ENCODE measurements at places on chromosomes 2 and 18.

DNA sequence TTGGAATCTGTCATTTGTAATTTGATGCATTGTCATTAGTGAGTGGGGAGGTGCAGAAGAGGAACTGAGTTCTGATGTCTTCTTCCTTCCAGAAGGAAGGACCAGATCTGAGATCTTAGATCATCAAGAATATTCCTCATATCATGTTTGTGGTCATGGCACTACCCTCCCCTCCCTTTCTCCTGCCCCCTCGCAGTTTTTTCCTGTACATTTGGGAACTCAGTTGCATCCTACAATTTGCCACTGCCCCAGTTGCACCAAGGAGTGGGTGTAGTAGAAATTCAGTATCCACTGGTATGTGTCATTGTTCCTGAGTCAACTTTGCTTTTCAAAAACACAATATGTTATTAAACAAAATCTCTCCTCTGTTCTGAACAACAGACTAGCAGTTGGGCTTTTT, 26.6 kb upstream of the ACVR1 start:
- no peak for DNase-seq

DNA sequence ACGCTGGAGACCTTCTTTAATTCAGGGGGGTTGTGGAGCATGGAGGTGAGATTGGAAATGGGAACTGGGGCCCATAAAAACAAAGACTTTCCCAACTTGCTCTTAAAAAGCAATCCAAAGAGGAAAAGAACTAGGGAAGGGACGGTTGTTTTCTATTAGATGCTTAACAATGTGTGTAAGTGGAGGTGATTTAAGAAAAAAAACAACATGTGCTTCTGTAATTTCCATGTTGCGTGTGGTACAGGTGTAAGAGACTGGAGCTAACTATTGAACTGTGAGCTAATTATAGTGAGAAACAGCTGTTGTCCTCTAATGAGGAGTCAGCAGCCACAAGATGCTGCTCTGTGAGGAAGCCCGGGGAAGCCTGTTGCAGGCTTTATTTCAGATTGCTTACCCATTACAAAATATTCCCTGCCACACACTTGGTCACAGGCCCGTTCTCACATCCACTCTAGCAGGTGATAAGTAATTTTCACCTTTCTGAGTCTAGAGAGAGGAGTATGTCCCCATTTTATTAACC, 280.6 kb upstream of the PARD3B start:
- DNase-seq = no peak

DNA sequence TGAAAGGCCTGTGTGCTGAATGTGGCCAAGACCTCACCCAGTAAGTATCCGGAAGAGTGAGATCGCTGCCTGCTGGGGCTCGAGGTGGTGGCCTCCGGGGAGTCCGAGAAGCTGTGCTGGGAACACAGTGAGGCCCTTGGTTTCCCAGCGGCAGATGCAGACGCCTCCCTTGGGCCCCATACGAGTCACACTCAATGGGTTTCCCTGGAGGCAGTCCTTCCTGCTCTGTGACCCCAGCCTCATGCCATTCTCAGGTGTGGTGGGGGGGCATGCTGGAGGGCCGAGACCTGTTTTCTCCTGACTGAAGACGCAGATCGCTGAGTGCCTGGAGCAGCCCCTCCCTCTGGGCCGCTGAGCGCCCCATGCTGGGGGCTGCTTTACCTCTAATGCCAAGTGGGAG, 15.7 kb downstream of the CTDP1 start:
- no peak for DNase-seq

DNA sequence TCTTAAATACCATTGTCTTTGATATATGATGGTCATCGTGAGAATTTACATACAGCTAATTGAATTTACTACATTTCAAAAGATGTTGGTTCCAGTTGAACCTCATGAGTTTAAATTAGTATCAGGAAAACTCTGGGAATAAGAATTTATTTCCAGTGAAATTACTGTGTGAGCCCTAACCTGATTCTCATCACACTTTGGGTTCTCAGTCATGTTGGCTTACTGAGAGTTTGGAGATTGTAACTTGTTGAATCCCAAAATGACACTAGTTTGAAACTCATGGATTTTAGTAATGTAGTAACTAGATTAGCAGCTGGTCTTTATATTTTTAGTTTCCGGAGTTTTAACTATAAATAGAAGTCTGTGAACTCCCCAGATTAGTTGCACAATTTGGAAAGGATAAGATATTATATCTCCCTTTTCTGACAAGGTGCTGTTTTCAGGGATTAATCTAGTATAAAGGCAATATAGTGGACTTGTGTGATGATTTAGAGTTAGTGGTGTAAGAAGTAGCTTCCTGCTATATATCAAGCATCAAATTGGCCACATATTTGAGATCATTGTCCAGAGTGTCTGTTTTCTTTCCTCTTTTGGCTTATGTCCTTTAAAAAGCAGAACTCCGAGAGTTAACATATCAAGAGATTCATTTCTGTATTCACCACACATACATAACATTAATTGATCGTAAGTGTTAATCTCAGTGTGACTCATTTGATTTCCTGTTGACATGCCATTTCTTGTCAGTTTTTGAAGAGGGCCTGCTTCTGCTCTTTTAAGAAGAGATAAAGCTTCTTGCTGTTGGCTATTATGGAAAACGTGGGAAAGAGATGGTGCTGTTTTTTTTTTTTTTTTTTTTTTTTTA, 15.7 kb downstream of the NDUFV2 start:
- DNase-seq = no peak

GRCh38 chr2:153802671-153803070, 69.1 kb upstream of the GALNT13 start:
- no peak for DNase-seq

DNA sequence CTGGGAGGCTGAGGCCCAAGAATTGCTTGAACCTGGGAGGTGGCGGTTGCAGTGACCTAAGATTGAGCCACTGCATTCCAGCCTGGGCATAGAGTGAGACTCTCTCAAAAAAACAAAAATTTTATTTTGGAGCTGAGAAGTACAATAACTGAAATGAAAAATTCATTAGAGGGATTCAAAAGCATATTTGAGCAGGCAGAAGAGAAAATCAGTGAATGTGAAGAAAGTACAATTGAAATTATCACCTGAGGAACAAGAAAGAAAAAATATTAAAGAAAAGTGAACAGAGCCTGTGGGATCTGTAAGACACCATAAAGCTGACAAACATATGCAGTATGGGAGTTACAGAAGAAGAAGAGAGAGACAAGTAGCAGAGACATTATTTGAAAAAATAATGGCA, 137.1 kb downstream of the RAB3GAP1 start:
- no peak for DNase-seq

DNA sequence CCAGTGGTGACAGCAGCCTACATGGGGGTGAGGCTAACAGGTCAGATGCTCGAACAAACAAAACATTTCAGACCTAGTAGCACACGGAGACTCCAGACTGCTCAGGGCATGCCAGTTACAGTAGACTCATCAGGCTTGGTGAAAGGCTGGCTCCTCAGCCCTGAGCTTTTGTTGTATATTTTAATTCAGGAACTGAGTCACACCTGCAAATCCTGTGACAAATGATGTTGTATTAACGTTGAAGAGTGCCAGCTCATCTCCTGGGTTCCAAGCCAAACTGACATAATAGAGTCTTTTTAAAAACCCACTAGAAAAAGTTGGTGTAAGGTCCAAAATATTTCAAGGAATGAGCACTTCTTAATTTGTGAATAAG, 65.3 kb downstream of the C1D start:
- DNase-seq = no peak

GRCh38 chr18:46636040-46636630, 20.9 kb downstream of the LOXHD1 start:
- no peak for DNase-seq

DNA sequence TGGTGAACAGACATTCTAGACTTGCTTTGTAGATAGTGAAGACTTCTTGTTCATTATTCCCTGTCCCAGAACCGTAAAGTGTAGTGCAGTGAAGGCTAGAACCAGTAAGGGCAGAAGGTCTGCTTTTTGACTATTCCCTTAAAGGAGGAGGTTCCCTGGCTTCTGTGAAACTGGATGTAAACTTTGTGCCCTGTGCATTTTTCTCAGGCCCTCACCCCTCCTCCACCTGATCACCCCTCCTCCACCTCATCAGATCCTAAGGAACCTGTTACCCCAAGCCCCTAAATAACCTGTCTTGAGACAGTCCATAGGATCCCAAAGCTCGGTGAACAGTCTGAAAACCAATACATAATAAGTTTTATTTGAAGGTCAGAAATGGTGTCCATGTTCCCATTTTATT, 33.7 kb downstream of the SFT2D3 start:
- DNase-seq = no peak

- DNase-seq = no peak
Measured at GRCh38 chr18:3508576-3509549, 58.9 kb downstream of the TGIF1 start.

DNA sequence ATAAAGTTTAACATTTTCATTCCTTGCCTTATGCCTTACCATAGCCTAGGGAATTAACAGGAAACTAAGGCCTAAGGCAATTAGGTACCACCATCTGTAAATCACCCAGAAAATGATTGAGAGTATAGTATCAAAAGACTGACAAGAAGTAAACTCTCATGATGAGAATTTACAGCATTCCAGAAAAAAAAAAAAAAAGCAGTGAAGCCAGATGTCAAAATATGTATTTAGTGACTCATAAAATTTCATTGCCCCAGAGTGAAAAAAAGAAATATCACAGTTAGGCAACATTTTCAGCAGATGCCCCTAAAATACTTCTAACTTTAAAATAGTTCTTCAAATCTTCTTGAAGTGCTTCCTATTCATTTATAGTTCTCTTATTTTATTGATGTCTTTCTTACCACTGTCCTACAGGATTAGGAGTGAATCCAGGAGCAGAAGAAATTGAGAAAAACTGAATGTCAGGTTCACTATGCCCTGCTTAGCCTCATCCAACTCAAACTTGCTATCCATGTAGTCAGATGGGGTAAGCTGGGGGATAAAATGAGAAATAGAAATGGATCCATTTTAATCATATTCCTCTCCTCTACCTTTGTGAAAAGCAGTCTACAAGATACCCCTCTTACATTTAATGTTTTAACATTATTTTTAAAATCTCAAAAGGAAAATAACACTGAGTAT, 57.3 kb upstream of the TANK start:
- no peak for DNase-seq

DNA sequence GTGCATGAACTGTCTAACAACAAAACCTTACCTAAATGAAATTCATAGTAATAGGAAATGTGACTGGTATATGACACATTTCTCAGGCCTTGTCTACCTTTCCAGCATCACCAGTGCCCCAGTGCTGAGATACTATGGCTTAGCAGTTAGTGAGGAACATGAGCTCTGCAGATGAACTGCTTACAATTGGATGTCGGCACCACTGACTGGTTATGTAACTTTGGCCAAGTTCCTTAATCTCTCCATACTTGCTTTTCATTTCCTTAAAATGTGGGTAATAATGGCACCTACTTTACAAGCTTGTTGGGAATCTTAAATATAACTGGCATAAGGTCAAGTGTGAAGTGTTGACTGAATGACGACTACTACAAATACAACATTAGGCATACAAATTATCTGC, 136.3 kb downstream of the OLA1 start:
- DNase-seq = no peak

GRCh38 chr2:217706095-217706494, 296.7 kb downstream of the TNS1 start:
- DNase-seq = no peak

GRCh38 chr2:122651236-122651635, 895.8 kb downstream of the TSN start:
- no peak for DNase-seq

GRCh38 chr2:72864500-72864899, 22.7 kb upstream of the SPR start:
- DNase-seq = no peak

GRCh38 chr18:5500158-5500939, 43.4 kb downstream of the EPB41L3 start:
- DNase-seq = no peak

DNA sequence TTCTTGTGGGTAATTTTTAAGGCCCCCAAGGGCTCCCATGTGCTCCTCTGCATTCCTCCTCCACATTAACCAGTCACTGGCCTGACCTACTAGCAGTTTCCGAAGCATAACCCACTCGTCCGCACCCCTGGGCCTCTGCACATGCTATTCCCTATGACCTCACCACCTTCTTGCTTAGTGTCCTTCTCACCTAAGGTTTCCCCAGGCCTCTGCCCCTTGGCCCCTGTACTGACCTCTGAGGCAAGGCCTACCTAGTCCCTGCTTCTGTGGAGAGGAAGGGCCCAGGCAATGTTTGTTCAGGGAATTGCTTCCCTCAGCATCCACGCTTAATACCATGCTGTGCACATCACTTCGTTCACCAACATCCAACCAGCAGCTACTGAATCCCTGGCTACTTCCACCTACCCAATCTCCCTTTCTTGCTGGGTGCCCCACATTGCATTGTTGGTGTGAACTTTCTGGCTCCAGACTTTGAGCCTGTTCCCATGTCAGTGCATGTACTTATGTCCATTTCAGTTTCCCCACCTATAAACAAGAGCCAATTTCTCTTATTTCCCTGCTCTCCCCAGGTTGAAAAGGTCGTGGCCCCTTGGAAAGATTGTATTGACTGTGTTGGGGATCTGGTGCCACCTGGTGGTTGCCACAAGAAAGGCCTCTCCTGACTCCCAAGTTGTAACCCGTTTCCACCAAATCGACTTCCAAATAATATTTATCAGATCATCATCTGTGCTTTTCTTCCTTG, 19.2 kb upstream of the TMEM177 start:
- DNase-seq = peak; percentile 12

DNA sequence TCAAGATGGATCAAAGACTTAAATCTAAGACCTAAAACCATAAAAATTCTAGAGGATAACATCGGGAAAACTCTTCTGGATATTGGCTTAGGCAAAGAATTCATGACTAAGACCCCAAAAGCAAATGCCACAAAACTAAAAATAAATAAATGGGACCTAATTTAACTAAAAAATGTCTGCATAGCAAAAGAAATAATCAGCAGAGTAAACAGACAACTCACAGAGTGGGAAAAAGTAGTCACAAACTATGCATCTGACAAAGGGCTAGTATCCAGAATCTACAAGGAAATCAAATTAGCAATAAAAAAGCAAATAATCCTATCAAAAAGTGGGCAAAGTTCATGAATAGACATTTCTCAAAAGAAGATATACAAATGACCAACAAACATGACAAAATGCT, 18.2 kb upstream of the ASB18 start:
- no peak for DNase-seq

- no peak for DNase-seq
Measured at GRCh38 chr2:239692362-239692851, 291.6 kb upstream of the HDAC4 start.
